Activated CD8-positive, alpha-beta memory T cell treated with anti-CD3 and anti-CD28 coated beads, Interleukin-2, amount 10 ng/mL, durations not matched to agents 7 days and 5 days (primary cell): ENCODE measurements at places on chromosomes 3 and 15. TPM values are rescaled to one million over a fixed set of nuclear protein-coding genes. Genes with fewer than 3 reads are reported as not detected.

CYP1A2 gene
- total RNA-seq = not detected

- H3K27me3 ChIP-seq = no peaks in the 10 kb centered on the region
- no peak overlapping the region for H3K27ac ChIP-seq
- peaks cover 2% of the 10 kb centered on the region for H3K4me1 ChIP-seq
- H3K4me3 ChIP-seq = no peak overlapping the region
Measured at GRCh38 chr3:177487635-177488186, 290.4 kb upstream of the TBL1XR1 start.

DNA sequence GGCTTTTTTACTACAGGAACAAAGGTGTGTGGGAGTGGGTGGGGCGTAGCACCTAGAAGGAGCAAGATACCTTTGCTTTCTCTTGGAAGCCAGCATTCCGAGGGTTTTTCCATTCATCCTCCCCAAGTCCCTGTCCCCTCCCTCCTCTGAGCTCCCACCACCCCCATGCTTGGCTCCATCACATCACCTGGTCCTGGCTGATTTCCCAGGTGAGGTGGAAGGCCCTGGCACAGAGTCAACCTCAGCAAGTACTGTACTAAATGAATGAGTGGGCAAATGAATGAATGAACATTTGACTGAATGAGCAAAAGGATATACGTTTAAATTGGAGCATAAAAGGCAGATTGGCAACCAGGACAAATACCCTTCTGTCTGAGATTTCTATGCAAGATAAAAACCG lies 45.4 kb downstream of the DZIP1L start:
- no peak overlapping the region for H3K27ac ChIP-seq
- no peaks in the 10 kb centered on the region for H3K36me3 ChIP-seq
- H3K4me1 ChIP-seq = peaks cover 28% of the 10 kb centered on the region
- no peak overlapping the region for H3K4me3 ChIP-seq

DNA sequence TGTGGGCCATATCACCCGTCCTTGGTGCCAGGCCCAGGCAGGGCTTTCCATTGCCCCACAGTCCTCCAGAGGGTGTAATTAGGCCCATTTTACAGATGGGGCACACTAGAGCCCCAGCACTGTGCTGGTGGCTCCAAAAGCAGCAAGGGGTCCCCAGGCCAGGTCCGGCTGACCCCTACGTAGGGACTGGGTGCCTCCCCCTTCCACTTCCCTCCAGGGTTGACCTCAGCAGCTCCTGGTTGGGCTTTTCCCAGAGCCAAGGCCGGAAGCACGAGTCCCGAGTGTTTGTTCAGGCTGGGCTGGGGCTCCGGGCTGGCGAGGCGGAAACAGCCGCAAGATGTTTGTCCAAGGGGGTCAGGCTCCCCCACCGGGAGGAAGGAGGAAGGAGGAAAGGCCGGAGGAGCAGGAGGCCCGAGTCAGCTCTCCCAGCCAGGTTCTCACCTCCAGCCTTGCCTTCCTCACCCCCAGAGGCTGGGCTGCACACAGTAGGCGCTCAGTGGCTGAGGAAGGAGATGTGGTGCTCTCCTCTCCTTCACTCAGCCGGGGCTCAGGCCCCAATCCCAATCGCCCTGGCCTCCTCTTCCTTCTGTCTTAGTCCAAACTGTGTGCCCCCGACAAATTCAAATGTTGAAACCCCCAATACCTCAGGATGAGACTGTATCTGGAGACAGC lies 17.1 kb upstream of the PLXND1 start:
- no peak overlapping the region for H3K4me3 ChIP-seq
- DNase-seq = no peak
- H3K36me3 ChIP-seq = no peaks in the 10 kb centered on the region
- peaks cover 22% of the 10 kb centered on the region for H3K4me1 ChIP-seq
- no peak overlapping the region for H3K27ac ChIP-seq
- peaks cover 11% of the 10 kb centered on the region for H3K27me3 ChIP-seq

CHST2 gene
- total RNA-seq = 2.9 TPM

CYP11A1 gene
- total RNA-seq = not detected

CADPS gene
- total RNA-seq = not detected

DNA sequence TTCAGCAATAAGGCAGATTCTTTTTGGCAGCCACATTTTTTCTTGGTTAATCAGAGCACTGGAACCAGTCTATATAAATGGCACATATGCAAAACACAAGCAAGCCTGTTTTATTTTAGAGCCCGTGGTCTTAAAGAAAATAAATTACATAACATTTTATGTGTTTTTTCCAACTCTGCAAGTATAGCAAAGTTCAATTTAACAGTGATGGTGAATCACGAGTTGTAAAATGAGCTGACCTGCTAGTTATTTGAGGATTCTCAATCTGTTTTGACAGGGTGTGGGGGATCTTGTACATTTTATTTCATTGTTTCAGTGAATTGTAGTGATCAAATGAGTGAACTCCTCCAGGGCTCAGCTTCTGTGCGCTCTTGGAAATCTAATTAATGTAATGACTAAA lies 2.7 kb downstream of the ARHGEF26 start:
- H3K4me1 ChIP-seq = peaks cover 18% of the 10 kb centered on the region
- H3K27ac ChIP-seq = no peak overlapping the region
- no peaks in the 10 kb centered on the region for H3K36me3 ChIP-seq
- no peak for DNase-seq

DNA sequence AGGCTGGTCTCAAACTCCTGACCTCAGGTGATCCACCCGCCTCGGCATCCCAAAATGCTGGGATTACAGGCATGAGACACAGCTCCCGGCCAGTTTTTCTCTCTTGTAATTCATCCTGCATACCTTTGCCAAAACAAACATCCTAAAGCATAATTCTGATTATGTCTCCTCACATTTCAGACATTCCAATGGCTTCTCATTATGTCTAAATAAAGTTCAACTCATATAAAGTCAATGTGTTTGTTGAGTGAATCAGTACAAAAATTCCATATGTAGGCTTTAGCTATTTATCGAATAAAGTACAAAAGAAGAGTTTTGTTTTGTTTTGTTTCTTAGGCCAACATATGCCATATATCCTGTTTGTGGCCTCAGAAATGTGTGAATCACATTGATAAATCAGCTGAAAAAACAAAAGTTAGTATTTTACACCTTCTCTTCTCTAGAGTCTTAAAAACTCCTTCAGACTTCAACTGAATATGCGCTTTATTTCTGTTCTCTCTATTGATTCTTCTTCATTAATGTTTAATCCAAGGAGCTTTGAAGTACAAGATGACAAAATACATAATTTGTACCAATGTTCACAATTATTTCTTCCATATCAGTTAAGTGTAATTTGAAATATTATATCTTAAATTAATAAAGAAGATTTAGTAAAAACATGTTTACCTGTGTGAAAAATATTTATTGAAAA lies 165.8 kb downstream of the MECOM start:
- no peak overlapping the region for H3K4me3 ChIP-seq
- no peak overlapping the region for H3K27ac ChIP-seq
- H3K4me1 ChIP-seq = no peaks in the 10 kb centered on the region
- no peak for DNase-seq
- no peaks in the 10 kb centered on the region for H3K36me3 ChIP-seq

GRCh38 chr15:60960517-60960916 lies 268.6 kb downstream of the RORA start:
- peaks cover 3% of the 10 kb centered on the region for H3K27me3 ChIP-seq
- no peaks in the 10 kb centered on the region for H3K4me1 ChIP-seq
- H3K36me3 ChIP-seq = no peaks in the 10 kb centered on the region
- DNase-seq = no peak

DNA sequence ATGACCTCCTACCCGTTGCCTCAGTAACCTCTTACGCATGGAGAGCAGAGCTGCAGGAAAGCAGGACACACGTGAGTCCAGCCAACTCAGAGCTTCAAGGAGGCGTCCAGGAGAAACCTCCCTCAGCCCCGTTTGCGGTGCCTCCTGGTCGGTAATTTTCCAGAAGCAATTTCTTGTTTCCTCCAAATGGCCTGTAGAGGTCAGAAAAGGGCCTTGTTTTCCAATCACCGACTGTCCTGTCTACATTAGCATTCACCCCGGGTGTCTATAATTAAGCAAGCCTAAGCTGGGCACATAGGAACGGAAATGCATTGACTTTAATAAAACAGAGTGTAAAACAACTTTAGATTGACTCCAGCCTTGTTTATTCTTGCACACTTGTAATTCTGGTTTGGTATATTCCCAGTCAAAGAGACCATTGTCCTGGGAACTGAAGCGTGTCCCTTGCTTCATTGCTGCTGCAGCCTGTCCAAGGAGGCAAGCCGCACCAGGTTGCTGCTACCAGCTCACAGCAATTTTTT lies 836.2 kb downstream of the AGBL1 start:
- H3K4me3 ChIP-seq = no peak overlapping the region
- H3K4me1 ChIP-seq = no peaks in the 10 kb centered on the region
- no peak overlapping the region for H3K27ac ChIP-seq
- H3K27me3 ChIP-seq = peaks cover 2% of the 10 kb centered on the region
- H3K36me3 ChIP-seq = no peaks in the 10 kb centered on the region

DNA sequence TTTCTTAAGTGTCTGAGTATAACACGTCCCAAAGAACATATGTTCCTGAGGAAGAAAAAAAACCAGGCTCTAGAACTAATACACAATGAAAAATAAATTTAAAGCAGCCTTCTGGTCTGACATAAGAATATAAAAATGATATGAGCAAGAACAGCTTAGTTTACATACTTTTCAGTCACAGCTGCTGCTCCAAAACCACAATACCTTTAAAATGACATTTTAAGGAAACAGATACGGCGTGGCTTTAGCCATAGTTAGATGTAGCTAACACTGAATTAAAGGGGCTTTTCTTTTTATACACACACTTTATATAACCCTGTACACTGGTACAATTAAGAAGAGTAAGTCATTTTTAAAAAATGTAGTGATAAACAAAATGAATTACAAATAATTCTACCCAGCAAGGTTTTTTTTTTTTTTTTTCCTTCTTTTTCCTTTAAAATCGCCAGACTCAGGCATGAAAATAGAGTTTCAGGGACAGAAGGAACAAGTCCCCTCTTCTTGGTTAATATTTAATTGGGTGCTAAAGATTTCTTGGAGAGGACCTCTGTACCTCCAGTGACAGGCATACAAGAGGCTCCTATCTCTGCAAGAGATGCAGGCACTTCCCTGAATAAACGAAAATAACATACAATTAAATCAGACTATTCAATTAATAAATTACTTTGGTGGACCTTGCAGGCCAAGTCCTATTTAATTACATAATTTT lies 265.6 kb downstream of the FOXP1 start:
- H3K27me3 ChIP-seq = peaks cover 2% of the 10 kb centered on the region
- no peaks in the 10 kb centered on the region for H3K36me3 ChIP-seq
- no peak overlapping the region for H3K27ac ChIP-seq

CHRNB4 gene
- total RNA-seq = not detected

NKIRAS1 gene
- total RNA-seq = 3.8 TPM

ASTE1 gene
- 10.9 TPM for total RNA-seq

- no peaks in the 10 kb centered on the region for H3K27me3 ChIP-seq
- no peaks in the 10 kb centered on the region for H3K4me1 ChIP-seq
- H3K27ac ChIP-seq = no peak overlapping the region
- H3K4me3 ChIP-seq = no peak overlapping the region
- no peaks in the 10 kb centered on the region for H3K36me3 ChIP-seq
Measured at GRCh38 chr3:35727179-35727578, 87.9 kb downstream of the ARPP21 start.

DNA sequence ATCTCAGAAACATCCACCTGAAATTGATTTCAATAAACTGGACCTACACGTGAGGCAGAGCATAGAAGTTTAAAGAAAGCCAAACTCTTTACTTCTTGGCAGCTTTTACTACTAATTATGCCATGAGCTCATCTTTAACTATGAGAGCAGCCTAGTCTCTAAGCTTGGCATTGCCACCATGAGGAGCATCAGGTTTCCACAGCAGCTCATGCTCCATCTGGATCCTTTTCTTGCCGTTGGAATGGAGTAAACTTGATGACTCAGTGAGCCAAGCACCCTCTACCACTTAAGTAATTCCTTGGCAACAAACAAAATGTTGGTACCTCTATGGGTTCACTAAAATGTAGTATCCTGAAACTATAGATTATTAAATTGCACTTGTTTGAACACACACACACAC lies 583.2 kb downstream of the EPHA3 start:
- H3K4me1 ChIP-seq = no peaks in the 10 kb centered on the region
- no peaks in the 10 kb centered on the region for H3K36me3 ChIP-seq
- no peaks in the 10 kb centered on the region for H3K27me3 ChIP-seq
- no peak for DNase-seq

- H3K4me3 ChIP-seq = no peak overlapping the region
- H3K27ac ChIP-seq = no peak overlapping the region
- no peaks in the 10 kb centered on the region for H3K4me1 ChIP-seq
- peak; percentile 33 for DNase-seq
Measured at GRCh38 chr3:141930801-141931200, 54.4 kb downstream of the ATP1B3 start.

DNAJA4 gene
- total RNA-seq = 35.8 TPM

GRCh38 chr3:23811185-23811527 lies 5.4 kb downstream of the UBE2E1 start:
- peak overlapping the region; percentile 93 for H3K27ac ChIP-seq
- H3K27me3 ChIP-seq = peaks cover 4% of the 10 kb centered on the region
- DNase-seq = no peak
- peaks cover 39% of the 10 kb centered on the region for H3K36me3 ChIP-seq

- peaks cover 38% of the 10 kb centered on the region for H3K4me1 ChIP-seq
- no peak overlapping the region for H3K27ac ChIP-seq
- H3K4me3 ChIP-seq = no peak overlapping the region
- DNase-seq = no peak
Measured at GRCh38 chr15:73578026-73578425, 55.2 kb downstream of the NPTN start.

C3orf52 gene
- 2.6 TPM for total RNA-seq

GRCh38 chr3:146313031-146313745 lies 62.3 kb upstream of the PLSCR4 start:
- H3K27me3 ChIP-seq = no peaks in the 10 kb centered on the region
- no peaks in the 10 kb centered on the region for H3K4me1 ChIP-seq
- no peak overlapping the region for H3K4me3 ChIP-seq

DNA sequence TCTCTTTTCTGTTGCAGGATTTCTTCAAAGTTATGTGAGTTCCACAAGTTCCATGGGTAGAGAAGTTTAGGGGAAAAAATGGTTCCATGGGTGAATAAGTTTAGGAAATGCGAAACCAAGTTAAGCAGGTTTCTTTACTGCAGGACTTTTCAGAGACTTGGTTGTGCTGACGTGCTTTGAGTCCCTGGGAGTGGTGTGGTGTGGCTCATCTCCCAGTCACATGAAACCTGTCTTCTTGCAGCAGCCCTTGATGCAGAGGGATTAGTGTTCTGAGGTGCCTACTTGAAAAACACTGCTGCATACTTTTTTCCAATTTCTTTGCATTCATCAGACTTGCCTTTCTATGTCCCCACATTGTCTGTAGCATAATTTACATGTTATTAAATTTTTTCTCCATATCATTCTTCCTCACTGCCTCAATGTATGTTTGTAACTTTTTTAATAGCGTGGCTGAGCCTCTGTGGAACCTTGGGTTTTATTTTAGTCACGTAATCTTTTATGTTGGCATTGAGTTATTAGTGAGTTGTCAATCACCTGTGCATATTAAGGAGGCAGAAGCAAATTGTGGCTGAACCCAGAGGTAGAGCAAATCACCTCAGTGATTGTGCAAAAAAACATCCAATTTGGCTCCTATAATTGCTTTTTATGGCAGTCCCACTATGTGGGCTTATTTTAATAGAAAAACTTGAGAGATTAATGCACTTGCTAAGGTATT lies 115.6 kb downstream of the CACNA2D3 start:
- H3K4me3 ChIP-seq = no peak overlapping the region
- H3K27ac ChIP-seq = no peak overlapping the region
- H3K27me3 ChIP-seq = no peaks in the 10 kb centered on the region
- no peaks in the 10 kb centered on the region for H3K4me1 ChIP-seq
- no peak for DNase-seq
- no peaks in the 10 kb centered on the region for H3K36me3 ChIP-seq

- peaks cover 26% of the 10 kb centered on the region for H3K36me3 ChIP-seq
- no peak overlapping the region for H3K27ac ChIP-seq
- no peak overlapping the region for H3K4me3 ChIP-seq
- peaks cover 18% of the 10 kb centered on the region for H3K4me1 ChIP-seq
- no peaks in the 10 kb centered on the region for H3K27me3 ChIP-seq
Measured at GRCh38 chr3:17182166-17182565, 297.4 kb downstream of the PLCL2 start.

ZNF501 gene
- 2.5 TPM for total RNA-seq
